ENCODE measurements at places on chromosomes 12 and 14.

GRCh38 chr12:13161172-13161571, 35.4 kb upstream of the EMP1 start:
- no peak for DNase-seq

GRCh38 chr12:78864403-78864869, at the start of gene SYT1:
SYT1 (plus strand) TSS chr12:78864774.
- DNase-seq = peak; percentile 95

DNA sequence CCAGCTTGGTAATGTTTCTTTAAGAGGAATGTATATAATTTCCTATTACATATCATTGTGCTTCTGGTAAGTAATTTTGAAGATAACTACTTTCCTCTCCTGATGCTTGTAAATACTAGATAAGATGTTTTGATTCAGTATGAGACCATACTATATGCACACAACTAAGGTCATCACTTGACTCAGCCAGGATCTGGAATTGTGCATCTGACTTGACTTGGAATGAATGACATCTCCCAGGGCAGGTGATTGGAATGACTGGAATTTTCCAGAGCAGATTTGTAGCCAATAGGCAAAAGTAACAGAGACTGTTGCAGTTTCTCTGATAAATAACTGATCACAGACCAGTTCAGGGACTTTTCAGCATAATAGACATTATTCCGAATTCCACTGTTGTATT, 11.1 kb downstream of the BEST3 start:
- DNase-seq = no peak

- no peak for DNase-seq
Observed at GRCh38 chr14:103830511-103831270, 16.7 kb downstream of the PPP1R13B start.

DNA sequence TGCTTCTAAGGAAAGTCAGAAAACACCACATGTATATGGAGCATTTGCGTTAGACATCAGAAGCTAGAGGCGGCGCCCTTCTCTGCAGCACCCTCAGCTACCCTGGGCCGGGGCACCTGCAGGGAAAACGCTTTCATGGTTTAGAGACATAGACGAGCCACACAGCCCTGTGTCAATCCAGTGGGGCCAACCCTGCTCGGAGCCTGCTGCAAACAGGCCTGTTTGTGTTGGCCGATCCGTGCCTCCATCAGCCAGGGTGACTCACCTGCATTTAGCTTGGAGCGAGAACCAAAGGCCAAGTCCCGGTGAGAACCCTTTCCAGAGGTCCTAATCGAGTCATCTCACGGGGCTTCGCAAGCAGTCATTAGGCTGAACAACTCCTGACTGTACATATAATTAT, 19.5 kb upstream of the FZD10 start:
- no peak for DNase-seq

DNA sequence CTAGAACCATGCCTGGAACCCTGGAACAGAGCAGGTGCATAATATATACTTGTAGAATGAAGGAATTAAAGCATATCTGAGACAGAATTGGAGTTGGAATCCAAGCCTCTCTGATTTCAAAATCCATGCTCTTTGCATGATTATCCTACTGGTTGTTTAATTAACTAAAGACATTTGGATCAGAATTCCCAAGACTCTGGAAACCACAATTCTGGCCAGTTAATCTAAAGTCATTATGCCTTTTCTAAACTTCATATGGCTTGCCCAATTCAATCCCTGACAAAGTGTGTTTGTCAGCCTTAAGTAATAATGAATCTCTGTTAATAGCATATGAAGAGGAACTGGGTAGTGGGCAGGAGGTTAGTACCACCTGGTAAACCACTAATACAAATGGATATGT, 422.6 kb downstream of the ATP23 start:
- DNase-seq = no peak

- no peak for DNase-seq
Observed at GRCh38 chr12:58969237-58969636, 48.9 kb upstream of the LRIG3 start.

- no peak for DNase-seq
Observed at GRCh38 chr12:68495336-68496070, 115.2 kb upstream of the RAP1B start.

- DNase-seq = no peak
Observed at GRCh38 chr12:5232826-5233500, 189.3 kb downstream of the KCNA5 start.

DNA sequence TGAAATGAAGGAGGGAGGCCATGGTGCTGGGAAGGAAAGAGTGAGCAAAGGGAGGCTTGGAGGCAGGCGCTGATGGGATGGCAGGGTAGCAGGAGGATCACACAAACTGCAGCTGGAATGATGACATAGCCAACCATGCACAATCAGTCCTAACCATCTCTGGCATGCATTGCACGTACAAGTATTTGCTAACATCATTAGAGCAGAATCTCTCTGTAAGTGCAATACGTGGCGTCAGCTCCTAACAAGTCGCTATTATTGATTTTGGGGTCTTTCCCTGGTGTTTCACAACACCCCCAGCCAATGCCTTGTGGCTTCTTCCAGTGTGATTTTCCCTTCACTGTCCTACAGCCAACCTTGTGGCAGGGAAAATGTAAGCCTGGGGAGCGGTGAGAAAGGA, 18.5 kb downstream of the BDKRB1 start:
- DNase-seq = no peak

- no peak for DNase-seq
Observed at GRCh38 chr12:118061873-118062843, 1.2 kb upstream of the WSB2 start.

- no peak for DNase-seq
Observed at GRCh38 chr12:83827193-83827592, 1085.4 kb downstream of the SLC6A15 start.

DNA sequence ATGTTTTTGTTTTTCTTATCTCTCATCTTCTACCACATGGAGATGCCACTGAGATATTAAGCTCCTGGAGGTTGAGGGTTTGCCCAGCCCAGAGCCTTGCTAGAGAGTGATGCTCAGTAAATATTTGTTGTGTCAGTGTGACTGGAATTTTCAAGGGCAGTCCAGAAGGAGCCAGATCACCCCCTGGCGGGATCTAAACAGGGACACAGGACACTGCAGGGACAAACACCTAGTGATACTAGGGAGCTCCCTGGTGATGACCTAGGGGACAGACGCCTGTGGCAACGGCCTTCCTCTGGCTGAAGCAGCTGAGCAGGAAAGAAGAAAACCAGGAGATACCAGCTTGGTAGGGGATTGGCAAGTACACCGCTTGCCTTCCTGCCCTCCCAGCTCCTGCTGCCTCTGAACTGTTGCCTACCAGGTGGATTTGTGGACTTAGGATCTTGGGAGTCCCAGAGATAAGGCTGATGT, 714.4 kb upstream of the TBX3 start:
- DNase-seq = no peak

- DNase-seq = no peak
Observed at GRCh38 chr14:43595096-43595772, 911.8 kb downstream of the FSCB start.

DNA sequence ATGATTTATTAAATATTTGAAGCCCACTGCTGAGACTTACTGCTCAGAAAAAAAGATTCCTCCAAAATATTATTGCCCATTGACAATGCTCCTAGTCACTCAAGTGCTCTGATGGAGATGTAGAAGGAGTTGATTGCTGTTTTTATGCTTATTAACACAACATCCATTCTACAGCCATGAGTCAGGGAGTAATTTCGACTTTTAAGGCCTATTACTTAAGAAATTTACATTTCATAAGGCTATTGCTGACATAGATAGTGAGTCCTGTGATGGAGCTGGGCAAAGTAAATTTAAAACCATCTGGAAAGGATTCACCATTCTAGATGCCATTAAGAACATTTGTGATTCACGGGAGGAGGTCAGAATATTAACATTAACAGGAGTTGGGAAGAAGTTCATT, 5.2 kb downstream of the KCNJ8 start:
- DNase-seq = no peak

GRCh38 chr12:49827401-49828099, 663 bp downstream of the NCKAP5L start:
- no peak for DNase-seq

GRCh38 chr14:99242238-99242637, 29.8 kb downstream of the BCL11B start:
- no peak for DNase-seq

- no peak for DNase-seq
Observed at GRCh38 chr14:68602507-68602906, 190.4 kb downstream of the ZFP36L1 start.

- no peak for DNase-seq
Observed at GRCh38 chr12:93015871-93016751, 87.0 kb upstream of the EEA1 start.

- no peak for DNase-seq
Observed at GRCh38 chr12:129226851-129227250, 373.6 kb downstream of the GLT1D1 start.

DNA sequence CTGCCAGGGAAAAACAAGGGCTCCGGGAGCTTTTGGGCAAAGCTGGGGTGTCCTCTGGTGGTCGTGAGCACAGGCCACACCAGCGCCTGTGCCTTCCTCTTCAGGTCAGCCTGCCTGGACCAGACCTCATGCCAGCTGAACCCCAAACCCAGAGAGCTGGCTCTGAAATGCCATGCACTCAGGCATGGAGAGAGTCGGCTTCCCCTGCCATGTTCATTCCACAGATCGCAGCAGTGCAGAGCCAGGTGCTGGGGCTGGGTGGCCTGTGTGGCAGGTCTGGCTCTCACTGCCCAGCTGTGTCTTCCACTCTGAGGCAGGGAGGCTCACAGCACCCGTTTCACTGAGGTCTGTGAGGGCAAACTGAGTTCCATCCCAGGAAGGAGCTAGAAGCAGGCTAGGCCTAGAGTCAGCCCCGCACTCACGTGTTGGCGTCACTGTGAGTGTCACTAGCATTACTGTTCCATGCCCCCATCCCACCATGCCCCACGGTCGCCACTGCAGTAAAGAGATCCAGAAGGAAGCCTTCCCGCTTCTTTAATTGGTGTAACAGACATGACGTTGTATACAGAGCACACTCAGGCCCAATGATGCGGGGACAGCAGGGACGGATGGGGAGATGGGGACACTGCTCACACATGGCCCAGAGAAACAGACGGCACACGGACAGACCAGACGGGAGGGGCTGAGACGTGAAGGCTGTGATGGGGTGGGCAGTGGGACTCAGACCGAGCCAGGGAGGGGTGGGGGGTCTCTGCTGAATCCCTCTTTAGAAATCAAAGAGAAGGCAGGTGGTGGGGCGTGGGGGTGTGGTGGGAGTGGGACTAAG, 2.7 kb downstream of the ARL6IP4 start:
- DNase-seq = no peak

- DNase-seq = no peak
Observed at GRCh38 chr12:93502802-93503623, 35.7 kb downstream of the MRPL42 start.

DNA sequence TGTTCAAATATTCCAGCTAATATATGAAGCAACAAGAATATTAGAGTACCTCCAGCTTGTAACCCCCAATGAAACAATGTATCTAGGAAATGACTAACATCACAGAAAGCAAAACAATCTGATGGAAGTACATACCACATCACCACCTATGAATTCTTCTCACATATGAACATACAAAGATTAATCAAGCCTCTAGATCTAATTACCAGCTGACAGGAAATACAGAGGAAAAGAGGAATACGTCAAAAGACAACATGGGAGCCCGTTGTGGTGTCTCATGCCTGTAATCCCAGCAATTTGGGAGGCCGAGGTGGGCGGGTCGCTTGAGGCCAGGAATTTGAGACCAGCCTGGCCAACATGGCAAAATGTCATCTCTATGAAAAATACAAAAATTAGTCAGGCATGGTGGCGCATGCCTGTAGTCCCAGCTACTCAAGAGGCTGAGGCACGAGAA, 7.5 kb downstream of the NEDD8 start:
- no peak for DNase-seq

- DNase-seq = no peak
Observed at GRCh38 chr12:3041558-3042164, 35.5 kb upstream of the TSPAN9 start.

DNA sequence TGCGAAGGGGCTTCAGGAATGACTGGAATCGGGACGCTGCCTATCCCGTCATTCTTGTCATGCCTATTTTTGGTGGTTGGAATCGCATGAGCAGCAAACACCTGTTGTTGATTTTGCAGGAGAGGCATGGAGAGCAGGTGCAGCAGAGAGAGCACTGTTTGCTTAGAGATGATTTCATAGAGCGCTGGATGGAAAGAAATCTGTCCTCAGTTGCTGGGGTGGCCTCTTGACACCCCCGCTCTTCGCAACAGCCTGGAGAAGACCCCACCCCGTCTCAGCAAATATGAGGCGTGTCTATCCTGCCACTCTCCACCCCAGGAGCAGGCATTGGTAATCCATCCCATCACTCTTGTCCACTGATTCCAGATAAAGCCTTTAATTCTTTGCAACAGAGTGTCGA, 19.3 kb upstream of the NCOR2 start:
- peak; percentile 91 for DNase-seq

DNA sequence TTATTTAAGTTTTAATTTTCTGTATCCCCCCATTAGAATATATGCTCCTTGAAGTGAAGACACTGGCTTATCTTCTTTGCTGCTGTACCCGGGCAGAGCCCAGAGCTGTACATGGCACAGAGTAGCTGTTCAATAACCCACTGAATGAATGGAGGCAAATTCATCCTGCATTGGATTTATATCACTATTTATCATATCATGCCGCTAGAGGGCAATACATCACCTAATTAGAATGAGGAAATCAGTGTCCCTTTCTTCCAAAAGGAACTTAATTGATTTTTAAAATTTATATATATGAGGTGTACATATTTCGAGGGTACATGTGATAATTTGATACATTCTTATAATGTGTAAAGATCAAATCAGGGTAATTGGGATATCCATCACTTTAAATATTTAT, 89.2 kb upstream of the TMEM260 start:
- no peak for DNase-seq

DNA sequence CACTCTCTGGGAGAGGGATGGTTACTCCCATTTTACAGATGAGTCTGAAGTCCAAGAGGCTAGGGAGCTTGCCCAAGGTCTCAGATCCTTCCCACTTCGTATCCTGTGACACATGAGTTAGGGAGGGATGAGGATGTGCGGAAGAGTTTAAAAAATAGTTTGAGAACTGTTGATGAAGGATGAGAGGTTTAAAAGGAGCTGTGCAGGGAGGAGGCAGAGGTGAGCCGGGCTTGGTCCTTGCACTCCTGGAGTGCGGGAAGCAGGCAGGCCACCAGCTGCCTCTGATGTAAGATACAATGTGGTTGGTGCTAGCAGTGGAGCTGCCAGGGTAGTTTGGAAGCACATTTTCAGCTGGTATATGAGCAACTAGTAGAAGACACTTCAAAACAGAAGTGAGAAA, 46.5 kb downstream of the TSPAN9 start:
- no peak for DNase-seq

- no peak for DNase-seq
Observed at GRCh38 chr14:94163796-94164195, 10.3 kb upstream of the PPP4R4 start.

- DNase-seq = no peak
Observed at GRCh38 chr12:69545081-69545480, 40.2 kb upstream of the CCT2 start.

GRCh38 chr12:124150168-124150567, 144.7 kb upstream of the RFLNA start:
- no peak for DNase-seq

- DNase-seq = no peak
Observed at GRCh38 chr12:20144341-20144740, 224.0 kb upstream of the PDE3A start.
